Caco-2 (cell line): ENCODE measurements at places on chromosomes 11 and 22. TPM values are rescaled to one million over a fixed set of nuclear protein-coding genes. Genes with fewer than 3 reads are reported as not detected.

DNA sequence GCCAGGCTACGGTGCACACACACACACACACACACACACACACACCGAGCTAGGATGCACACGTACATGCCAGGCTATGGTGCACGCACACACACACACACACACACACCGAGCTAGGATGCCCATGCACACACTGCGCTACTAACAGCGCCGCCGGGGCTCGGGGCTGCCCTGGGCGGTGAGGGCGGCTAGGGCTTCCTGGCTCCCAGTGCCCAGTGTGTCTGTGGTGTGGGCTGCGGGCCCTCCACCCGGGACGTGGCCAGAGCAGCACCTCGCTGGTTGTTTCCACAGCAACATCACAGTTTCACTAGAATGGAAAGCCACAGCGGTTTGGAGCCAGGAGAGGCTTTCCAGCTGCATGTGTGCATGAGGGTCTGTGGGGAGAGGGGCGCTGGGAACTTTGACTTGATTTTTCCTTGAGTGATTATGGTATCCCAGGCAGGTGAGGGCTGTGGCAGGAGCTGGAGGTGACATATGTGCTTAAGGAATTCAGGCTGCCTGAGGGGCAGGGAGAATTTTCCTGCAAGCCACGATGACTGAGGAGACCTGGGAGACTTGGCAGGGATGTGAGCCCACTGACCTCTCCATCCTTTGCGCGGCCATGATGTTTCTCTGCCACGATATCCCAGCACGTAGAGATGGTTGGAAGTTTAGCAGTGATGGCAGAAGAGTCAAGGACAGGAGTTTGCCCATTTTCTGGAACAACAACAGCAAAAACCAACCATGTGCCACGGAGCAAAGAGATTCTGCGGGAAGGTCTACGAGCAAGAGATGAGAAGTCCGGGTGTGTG is 195.9 kb downstream of the SNX19 start:
- DNase-seq, result no peak

DNA sequence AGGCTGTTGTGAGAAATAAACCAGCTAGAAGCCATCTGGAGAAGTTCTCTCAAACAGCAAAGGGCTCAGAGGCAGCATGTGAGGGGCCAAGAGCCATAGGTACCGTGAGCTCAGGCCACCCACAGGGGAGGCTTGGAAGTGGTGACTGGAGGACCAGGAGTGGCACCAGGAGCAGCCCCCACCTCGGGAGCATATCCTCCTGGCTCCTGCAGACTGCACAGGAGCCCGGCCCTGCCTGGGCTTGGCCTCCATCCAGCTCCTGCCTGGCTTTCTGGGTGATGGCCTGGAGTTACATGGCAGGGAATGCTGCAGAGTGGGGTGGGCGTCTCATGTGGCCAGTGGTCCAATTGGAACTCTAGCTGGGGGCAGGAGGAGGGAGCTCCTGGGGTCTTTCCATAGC is 4.2 kb upstream of the MPPED1 start:
- DNase-seq, result no peak

The TBX1 gene
- 4.2 and 5.3 TPM in 2 replicates for total RNA-seq

The CALCA gene
- not detected in 2 replicates for total RNA-seq

DNA sequence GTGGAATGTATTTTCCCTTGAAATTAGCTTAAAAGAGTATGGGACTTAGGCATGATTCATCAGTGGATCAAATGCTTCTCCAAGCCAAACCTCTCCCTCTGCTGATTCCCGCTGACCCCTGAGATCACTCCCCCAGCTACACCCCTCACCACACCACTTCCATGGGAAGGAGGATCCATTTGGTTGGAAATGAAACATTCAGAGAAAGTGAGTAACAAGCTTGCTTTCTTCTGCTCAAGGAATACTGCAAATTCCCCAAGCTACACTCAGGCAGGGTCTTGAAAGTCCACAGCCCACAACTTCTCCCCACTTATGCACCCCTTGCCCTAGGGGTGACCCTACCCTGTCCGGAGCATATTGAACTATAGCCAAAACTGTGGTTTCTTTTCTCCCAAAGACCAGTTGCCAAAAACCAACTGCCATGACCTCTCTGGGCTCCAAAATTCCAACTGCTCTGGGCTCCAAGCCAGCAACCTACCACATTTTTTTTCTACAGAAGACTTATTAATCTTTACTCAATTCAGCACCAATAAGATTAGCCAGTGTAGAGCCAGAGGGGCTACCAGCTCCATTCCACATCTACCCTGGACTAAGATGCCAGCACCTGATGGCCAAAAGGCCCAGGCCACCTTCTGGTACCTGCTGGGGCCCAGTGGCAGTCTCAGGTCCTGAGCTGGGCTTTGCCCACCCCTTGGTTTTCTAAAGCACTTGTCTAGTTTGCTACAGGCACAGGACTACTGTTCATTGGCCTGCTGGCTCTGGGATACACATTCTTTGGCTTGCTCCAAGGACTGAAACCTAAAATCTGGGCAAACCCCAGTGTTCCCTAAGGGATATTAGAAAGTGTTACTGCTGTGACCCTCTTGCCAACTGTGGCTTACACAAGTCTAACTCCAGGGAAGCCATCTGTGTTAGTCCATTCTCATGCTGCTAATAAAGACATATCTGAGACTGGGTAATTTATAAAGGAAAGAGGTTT is 101.1 kb downstream of the MICAL3 start:
- DNase-seq, result no peak

- DNase-seq, result no peak
Measured at GRCh38 chr11:36453678-36454077, 56.4 kb downstream of the TRAF6 start.

DNA sequence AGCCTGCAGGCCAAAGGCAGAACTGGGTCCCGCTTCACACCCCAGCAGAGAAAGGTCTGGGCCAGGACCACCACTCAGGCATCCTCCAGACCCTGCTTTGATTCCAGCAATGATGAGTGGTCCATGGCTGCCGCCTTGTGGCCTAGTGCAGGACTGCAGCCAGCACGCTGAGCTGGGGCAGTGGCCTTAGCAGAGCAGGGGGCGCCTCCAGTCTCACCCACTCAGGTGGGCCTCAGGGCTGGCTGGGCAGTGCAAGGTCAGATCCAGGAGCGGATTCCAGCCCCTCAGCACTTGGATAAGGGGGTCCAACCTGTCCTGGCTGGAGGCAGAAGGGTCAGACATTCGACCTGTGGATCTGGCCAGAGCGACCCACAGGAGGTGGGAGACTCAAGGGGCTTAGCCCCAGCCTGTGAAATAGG is 9.6 kb upstream of the PDE2A start:
- DNase-seq, result peak; percentile 76

DNA sequence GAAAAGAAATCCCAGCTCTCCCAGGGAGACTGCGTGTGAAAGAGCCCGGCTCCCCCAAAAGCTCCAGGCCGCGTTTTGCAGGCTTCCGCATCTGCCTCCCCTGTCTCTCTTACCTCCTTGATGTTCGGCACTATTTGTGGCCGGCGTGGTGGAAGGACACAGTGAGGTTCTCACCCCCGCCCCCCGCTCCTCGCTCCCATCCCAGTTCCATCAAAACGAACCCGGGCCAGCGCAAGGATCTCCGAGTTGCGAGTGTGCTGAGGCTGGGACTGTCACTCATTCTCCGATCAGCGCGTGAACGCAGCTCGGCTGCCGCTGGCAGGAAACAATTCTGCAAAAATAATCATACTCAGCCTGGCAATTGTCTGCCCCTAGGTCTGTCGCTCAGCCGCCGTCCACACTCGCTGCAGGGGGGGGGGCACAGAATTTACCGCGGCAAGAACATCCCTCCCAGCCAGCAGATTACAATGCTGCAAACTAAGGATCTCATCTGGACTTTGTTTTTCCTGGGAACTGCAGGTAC is at the start of gene NCAM1:
TSS of gene NCAM1 (plus strand) at position 275 of the 523 bp plus-strand sequence.
- peak; percentile 89 for DNase-seq

The GTSE1 gene
- total RNA-seq, result 54.4 and 55.1 TPM in 2 replicates

GRCh38 chr11:78254268-78254667 is 65.5 kb downstream of the USP35 start:
- DNase-seq, result no peak

The GAB4 gene
- total RNA-seq, result not detected in 2 replicates

DNA sequence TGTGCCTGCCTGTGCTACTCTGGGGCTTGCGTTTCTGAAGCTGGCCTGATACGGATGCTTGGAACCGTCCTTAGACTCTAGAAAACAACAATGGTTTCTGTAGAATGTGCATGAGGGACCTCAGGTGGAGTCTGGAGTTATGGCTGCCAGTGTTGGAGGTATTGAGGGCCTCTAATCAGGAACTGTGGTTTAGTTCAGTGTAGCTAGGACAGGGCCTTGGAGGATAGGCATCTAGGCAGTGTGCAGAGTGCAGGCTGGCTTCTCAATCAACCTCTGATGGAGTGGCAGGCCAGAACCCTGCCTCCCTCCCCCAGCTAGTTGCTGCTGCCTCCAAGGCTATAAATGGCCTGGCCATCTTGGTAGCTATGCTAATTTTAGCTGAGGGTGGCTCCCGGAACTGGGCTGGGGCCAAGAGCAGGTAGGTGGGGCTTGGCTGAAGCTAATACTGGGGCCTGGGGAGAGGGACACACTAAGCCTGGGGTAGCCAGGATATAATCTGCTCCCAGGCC is 4.0 kb downstream of the STIM1 start:
- no peak for DNase-seq

DNA sequence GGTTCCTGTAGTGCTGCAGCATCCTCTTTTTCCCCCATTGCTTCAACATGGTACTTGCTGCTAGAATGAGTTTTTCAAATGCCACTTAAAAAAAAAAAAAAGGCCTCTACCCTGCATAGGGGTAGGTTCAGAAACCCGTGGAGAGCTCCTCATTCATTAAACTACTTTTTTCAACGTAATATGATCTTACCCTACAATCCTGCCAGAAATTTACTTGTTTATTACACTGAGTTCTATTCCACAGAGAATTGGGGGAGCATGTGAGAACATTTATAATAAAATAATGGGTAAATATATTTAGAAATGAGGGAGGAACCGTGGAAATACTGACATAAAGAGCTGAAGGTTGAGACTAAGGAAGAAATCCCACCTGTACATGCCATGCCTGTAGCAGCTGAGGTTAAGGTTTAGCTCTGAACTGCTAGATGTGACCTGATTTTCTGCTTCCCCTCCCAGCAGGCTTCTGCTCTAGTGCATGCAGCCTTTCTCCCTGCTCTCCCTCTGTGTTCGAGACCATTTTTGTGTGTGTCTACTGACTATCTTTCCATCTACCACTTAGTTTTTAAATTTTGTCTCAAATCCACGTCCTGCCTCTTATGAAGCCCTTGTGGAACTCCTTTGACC is 225.7 kb downstream of the DDX10 start:
- no peak for DNase-seq

GRCh38 chr22:24025475-24025874 is 14.4 kb downstream of the CABIN1 start:
- no peak for DNase-seq

GRCh38 chr22:31695423-31695822 is 33.4 kb upstream of the PISD start:
- DNase-seq, result no peak

The VWCE gene
- 17.7 and 18.6 TPM in 2 replicates for total RNA-seq

The BAIAP2L2 gene
- total RNA-seq, result 4.4 and 4.9 TPM in 2 replicates

DNA sequence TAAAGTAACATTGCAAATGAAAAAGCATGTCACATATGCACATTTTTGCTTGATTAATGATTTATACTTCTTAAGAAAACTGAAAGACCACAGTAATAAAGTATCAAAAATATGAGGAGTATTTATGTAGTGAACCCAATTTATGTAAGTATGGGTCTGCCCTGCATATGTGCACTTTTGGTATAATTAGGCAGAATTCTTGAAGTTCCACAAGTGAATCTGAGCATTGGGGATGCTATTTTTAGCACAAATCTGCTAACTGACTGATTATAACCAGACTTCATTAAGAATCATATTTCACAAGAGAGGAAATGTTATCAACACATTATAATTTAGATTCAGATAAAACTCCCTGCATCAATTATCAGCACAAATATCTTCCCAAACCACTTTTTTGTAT is 407.1 kb upstream of the LRRC4C start:
- no peak for DNase-seq

The TRIM29 gene
- total RNA-seq, result 4.3 TPM in 2 replicates

- DNase-seq, result no peak
Measured at GRCh38 chr11:6248248-6248647, 9.4 kb downstream of the CNGA4 start.

GRCh38 chr11:75492181-75492820 is 33.4 kb downstream of the GDPD5 start:
- peak; percentile 69 for DNase-seq

The EXPH5 gene
- total RNA-seq, result 15.3 and 18.1 TPM in 2 replicates

GRCh38 chr11:65506290-65506771 is 7.5 kb downstream of the MALAT1 start:
- DNase-seq, result no peak

The C11orf52 gene
- total RNA-seq, result 14.4 and 14.8 TPM in 2 replicates

DNA sequence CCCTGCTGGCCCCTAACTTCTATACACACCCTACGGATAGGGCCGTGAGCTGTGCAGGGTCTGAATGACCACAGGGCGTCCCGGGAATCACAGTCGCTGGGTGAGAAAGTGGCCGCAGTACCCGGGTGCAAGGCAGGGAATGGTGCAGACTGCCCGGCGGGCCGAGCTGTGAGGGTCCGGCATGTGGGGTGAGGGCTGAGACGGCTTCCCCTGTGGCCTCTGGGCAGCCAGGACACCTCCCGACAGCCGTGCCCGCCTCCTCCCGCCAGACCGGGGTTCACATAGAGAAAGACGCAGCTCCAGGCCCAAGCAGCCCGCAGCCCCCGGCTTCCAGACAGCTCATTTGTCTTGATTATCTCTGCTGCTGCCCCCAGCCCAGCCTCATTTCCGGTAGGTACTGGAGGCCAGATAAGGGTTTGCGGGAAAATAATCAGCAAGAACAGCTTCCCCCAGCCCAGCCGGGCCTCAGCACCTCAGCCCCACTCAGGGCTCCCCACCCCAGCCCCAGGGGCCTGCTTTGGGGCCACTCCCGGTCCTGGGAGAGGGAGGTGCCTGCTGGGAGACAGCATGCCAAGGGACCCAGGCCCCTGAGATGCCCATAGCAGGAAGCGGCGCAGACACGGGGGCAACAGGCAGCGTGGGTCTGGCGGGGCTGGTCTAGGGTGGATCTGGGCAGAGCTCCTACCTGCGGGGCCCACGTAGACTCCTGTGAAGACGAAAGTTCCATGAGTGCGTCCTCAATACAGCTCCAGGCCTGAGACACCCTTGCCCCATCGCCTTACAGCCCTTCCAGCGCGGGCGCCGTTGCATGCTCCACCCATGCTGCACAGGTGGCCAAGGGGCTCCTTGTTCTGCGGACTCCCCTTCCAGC is 123.1 kb downstream of the BRD1 start:
- no peak for DNase-seq

DNA sequence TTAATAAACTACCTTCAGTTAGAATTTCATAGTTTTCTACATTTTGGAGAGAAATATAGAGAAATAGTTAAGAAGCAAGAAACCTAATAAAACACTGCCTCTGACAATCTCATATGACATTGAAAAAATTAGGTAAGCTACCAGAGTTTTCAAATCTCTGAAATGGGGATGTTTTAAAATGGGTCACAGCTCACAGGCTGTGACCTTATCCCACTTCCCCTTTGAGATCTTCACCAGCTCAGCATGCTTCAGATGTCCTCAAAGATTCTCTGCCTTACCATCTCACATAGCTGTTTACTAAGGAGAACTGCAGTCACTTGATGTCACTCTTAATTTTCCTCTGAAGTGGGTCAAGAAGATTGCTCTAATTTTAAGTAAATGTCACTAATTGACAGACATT is 717.8 kb downstream of the JRKL start:
- no peak for DNase-seq

The OR8D4 gene
- not detected in 2 replicates for total RNA-seq

- no peak for DNase-seq
Measured at GRCh38 chr11:44680982-44681597, 45.7 kb upstream of the TSPAN18 start.

- no peak for DNase-seq
Measured at GRCh38 chr22:27575348-27575747, 226.2 kb downstream of the MN1 start.

GRCh38 chr11:127943763-127944162 is 643.6 kb downstream of the ETS1 start:
- no peak for DNase-seq

- no peak for DNase-seq
Measured at GRCh38 chr11:119716582-119717498, 12.2 kb downstream of the NECTIN1 start.
